SK-MEL-5 (cell line): ENCODE measurements at places on chromosomes 3 and 15. TPM values are rescaled to one million over a fixed set of nuclear protein-coding genes. Genes with fewer than 3 reads are reported as not detected.

Gene TRAIP
- total RNA-seq, result 6.1 TPM in 2 replicates

Gene MEIS2
- 28.5 and 29.4 TPM in 2 replicates for total RNA-seq

Gene ATP10A
- 7.1 TPM in 2 replicates for total RNA-seq

Gene FBXL2
- total RNA-seq, result 8.8 and 9.7 TPM in 2 replicates

Gene DPH3
- total RNA-seq, result 29.3 and 29.8 TPM in 2 replicates

Gene NDUFB5
- 359 and 373 TPM in 2 replicates for total RNA-seq

Gene SELENOK
- 39.7 and 48.8 TPM in 2 replicates for total RNA-seq

Gene EPHB3
- 0.37 and 0.67 TPM in 2 replicates for total RNA-seq

Gene ZNF620
- 2.2 and 2.3 TPM in 2 replicates for total RNA-seq

Gene GOLGA6L6
- total RNA-seq, result not detected in 2 replicates
